ENCODE measurements at places on chromosomes 5 and 9.

GRCh38 chr9:116074658-116075057 is 78.9 kb upstream of the PAPPA start:
- DNase-seq: no peak

DNA sequence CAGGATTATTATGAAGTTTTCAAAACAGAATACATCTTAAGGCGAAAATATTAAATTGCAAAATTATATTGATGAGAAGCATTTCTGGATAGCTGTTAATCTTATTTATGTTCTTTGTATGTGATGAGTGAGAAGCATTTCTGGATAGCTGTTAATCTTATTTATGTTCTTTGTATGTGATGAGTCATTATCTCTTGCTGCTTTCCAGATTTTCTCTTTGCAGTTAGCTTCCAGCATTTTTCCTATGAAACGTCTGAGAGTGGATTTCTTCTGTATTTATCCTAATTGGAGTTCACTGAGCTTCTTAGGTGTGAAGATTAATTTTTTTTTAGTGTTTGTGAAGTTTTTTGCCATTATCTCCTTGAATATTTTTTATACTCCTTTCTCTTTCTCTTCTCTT is 8.2 kb downstream of the TMEM232 start:
- DNase-seq: no peak

DNA sequence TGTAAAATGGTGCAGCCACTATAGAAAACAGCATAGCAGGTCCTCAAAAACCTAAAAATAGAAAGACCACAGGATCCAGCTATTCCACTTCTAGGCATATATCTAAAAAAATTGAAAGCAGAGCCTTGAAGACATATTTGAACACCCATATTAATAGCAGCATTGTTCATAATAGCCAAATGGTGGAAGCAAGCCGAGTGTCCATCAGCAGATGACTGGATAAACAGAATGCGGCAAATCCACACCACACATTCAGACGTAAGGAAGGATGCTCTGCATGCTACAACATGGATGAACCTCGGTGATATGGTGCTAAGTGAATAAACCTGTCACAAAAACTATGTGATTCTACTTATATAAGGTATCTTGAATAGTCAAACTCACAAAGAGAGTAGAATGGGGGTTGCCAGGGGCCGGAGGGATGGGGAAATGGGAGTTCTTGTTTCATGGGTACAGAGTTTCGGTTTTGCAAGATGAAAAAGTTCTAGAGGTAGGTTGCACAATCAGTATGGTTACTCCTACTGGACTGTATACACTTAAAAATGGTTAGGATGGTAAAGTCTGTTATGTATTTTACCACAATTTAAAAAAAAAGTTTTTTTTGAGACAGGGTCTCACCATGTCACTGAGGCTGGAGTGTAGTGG is 17.1 kb upstream of the HSD17B3 start:
- no peak for DNase-seq

DNA sequence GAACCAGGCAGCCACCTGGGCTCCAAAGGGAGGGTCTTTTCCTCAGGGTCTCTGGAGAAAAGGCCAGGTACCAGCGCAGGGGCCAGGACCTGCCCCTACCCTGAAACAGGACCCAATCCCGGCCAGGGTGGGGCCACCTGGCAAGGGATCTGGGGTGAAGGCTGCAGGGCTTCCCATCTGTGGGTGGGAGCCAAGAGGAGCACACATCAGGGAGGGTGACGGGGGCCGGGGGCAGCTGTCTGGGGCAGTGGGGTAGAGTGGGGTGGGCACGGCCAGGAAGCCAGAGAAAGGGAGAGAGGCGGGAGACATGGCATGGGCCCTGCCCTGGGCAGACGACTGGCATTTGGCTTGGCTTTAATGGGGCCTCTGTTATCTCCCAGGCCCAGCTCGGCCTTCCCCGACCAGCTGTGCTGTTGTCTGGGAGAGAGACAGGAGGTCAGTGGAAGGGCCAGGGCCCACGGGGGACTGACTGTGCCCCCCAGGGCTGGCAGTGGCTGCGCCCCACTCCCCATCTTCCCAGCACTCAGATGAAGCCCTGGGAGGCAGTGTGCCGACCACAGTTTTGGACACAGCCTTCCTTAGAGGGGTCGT is 57.2 kb upstream of the RNF130 start:
- no peak for DNase-seq

- no peak for DNase-seq
Observed at GRCh38 chr9:129761293-129761900, 8.6 kb upstream of the PTGES start.

DNA sequence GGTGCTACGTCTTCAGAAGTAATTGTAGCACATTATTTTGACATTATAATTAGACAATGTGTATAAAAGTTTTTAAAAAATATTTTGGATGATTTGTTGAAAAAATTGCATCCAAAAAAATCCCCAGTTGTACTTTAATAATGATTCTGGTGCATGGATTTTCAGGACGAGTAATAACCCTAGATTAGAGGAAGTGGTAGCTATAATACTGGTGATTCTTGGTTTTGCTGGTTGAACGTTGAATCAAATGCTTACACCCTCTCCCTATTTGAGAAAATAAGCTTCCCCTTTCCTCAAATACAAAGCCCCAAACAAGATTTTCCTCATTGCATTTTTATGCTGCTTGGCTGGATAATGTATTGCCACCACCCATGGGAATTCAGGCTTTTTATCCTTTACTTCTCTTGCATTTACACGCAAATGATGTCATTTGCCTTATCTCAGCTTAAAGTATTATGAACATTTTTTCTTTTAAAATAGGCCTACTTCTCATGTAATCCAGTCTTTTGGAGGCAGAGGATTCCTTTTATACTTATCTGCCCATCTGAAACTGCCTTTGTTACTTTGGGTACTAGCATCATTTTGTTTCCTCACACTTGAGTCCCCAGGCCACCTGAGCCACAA is 86.3 kb downstream of the UBE2R2 start:
- DNase-seq: no peak

- peak; percentile 3 for DNase-seq
Observed at GRCh38 chr9:93677048-93677571, 100.7 kb downstream of the PHF2 start.

DNA sequence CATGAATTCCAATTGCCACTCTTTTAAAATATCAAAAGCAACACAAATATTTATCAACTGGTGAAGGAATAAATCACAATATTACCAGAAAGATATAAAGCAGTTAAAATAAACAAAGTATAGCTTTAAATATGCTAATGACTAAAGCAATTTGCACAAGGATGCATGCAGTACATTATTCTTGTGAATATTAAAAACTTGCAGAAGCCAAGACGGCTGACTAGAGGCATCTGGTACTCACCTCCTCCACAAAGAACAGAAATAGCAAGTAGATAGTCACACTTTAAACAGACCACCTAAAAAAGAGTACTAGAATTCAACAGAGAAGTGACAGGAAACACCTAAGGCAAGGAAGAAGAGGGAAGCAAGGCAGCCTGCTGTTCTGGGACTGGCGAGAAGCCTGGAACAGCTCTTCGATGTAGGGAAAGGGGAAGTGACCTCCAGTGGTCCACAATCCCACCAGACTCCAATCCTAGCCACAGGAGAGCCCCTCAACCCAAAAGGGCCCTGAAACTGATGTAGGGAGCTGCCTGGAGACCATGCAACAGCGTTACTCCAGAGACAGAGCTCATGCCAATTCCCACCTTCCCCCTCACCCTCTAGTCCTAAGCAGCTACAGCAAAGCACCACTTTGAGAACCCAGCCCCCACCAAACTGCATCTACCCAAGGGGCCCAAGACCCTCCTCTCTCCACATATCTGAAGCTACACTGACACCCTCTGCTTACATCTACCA is 86.3 kb downstream of the LPAR1 start:
- DNase-seq: no peak

- no peak for DNase-seq
Observed at GRCh38 chr9:89805571-89806292, 200.9 kb downstream of the GADD45G start.

- no peak for DNase-seq
Observed at GRCh38 chr5:139985733-139986132, 57.4 kb downstream of the NRG2 start.
